ENCODE measurements at places on chromosomes 4 and X.

GRCh38 chrX:129823115-129823514 lies 20.6 kb downstream of the ZDHHC9 start:
- DNase-seq, result no peak

DNA sequence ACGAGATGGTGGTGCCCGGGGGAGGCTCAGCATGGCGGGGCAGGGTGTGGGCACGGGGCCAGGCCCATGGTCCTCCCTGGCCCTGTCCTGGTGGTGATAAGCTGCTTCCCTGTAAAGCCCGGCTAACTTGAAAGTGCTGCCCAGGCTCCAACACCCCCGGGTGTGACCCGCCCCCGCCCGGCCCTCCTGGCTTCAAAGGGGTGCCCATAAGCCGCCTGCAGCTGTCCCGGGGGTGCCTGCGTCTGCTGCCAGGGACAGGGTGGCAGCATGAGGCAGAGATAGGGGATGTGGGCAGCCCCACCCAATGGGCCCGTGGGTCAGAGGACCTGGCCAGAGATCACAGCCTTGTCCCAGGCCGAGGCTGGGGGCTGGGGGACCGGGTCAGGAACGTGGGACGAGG lies 18.1 kb downstream of the FGFRL1 start:
- DNase-seq, result no peak

DNA sequence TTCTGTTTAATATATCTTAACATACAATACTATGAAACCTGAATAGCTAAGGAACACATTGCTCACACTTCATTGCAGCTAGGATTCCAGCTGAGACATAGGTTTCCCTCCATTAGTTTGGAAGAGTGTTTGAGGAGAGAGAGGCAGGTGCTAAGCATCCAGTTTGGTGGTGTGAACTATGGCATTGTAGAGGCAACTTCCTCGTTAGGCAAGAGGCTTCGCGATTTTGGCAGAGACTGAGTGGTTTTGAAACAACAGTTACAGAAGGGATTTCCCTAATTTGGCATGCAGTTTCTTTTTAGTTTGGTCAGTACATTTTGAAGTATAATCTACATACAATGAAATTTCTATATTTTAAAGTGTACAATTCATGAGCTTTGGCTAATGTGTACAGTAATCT lies 117.1 kb upstream of the BMP3 start:
- DNase-seq, result no peak

GRCh38 chr4:146095860-146096259 lies 79.7 kb upstream of the LSM6 start:
- no peak for DNase-seq

GRCh38 chr4:185865901-185866328 lies 53.9 kb upstream of the SORBS2 start:
- peak; percentile 7 for DNase-seq

DNA sequence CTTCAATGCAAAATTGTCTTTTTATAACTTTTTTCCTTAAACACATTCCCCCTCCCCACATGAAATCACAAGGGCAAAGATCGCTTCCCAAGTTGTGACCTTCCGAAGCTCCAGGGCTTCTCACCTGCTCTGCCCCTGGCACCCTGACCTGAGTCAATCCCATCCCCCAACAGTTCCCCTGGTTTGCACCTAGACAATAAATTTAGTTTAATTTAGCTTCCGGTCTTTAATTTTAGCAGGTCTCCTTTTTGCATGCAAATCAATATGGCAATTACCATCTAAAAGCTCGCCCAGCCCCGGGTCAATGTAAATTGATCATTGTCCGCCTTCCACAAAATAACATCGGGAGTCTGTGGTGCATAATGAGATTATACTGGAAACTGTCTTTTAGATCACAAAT lies 6.8 kb downstream of the BCOR start:
- DNase-seq, result no peak

- DNase-seq, result no peak
Measured at GRCh38 chr4:3176367-3177229, 72.4 kb upstream of the MSANTD1 start.

- peak; percentile 46 for DNase-seq
Measured at GRCh38 chr4:41257257-41257901, 651 bp downstream of the UCHL1 start.

- no peak for DNase-seq
Measured at GRCh38 chrX:120459309-120459708, 9.8 kb downstream of the LAMP2 start.

- no peak for DNase-seq
Measured at GRCh38 chrX:46318551-46318950, 226.7 kb downstream of the ZNF674 start.

DNA sequence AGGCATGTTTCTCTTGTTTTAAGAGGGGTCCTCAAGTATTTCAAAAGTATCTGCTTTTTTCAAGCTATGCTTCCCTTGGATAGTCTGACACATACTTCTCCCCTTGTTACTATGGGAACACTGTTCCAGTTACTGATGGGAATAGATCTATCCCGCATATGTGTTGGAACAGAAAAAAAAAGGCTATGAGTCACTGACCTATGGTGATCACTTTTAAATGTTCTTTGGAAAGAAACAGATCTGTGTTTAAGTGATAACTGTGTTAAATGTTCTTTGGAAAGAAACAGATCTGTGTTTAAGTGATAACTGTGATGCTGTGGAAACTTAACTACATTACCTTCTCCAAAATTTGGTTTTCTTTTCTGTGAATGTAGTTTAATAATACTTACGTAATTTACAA lies 303.2 kb downstream of the TEX13C start:
- no peak for DNase-seq

GRCh38 chr4:123826896-123827295 lies 430.3 kb downstream of the SPRY1 start:
- DNase-seq, result no peak

DNA sequence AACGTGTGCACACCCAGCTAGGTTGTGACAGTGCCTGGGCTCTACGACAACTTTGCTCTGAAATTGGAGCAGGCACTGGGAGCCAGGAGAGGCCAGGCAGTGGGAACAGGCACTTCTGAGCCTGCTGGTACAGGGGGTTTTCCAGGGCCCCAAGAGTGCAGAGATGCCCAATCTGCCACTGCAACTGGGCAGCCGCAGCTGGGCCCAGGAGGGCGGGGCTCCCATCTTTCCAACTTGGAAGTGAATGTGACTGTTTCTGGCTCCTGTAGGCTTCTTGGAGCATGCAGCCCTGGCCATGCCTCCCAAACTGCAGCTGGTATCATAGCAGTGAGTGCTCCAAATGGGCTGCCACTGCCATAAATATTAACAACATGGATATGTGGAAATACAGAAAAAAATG lies 465.1 kb upstream of the PABPC4L start:
- no peak for DNase-seq

- no peak for DNase-seq
Measured at GRCh38 chrX:45196701-45197100, 4.0 kb downstream of the DIPK2B start.

DNA sequence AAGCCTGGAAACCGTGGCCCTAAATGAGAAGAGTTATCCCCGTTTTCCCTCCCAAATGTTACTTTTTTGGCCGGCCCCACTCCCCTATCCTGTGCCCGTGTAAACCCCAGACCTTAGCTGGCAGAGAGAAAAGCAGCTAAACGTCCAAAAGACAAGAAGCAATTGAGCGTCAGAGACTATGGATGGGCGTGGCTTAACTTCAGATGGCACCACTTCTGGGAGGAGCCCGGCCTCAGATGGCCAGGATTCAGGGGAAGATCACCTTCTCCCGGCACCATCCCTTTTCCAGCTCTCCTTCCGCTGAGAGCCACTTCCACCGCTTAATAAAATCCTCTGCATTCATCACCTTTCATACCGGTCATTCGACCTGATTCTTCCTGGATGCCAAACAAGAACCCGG lies 350.1 kb upstream of the PCDH7 start:
- no peak for DNase-seq

GRCh38 chr4:184439386-184439785 lies 35.0 kb downstream of the IRF2 start:
- no peak for DNase-seq

DNA sequence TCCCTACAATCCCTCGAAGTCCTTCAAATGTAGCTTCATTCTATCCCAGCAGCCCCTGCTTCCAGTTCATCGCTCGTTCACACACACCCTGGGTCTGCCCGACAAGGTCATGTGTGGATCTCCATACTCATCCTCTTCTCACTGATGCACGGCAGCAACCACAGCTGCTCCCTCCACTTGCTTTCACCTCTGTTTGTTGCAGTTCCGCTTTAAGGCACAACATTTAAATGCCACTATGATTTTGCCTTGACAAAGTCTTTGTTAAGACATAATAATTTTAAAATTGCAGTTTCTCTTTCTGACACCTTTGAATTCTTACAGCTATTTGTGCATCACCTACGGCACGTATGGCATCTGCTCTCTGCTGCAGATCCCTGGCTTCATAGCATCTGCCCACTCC lies 1.8 kb downstream of the ODAPH start:
- no peak for DNase-seq

- no peak for DNase-seq
Measured at GRCh38 chr4:103497692-103498091, 222.1 kb downstream of the TACR3 start.

GRCh38 chrX:154485150-154486051 lies 1.0 kb downstream of the UBL4A start:
- DNase-seq, result no peak

DNA sequence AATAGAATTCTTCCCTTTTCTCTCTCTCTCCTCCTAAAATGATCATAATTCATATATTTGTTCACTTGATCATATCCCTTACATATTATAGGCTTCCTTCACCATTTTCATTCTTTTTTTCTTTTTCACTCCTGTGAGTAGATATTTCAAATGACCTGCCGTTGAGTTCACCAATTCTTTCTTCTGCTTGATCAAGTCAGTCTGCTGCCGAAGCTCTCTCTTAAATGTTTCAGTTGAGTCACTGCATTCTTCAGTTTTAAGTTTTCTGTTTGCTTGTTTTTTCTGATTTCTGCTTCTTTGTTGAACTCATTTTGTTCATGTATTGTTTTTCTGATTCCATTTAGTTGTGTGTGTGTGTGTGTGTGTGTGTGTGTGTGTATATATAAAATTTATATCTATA lies 354.3 kb downstream of the GPAT3 start:
- no peak for DNase-seq

DNA sequence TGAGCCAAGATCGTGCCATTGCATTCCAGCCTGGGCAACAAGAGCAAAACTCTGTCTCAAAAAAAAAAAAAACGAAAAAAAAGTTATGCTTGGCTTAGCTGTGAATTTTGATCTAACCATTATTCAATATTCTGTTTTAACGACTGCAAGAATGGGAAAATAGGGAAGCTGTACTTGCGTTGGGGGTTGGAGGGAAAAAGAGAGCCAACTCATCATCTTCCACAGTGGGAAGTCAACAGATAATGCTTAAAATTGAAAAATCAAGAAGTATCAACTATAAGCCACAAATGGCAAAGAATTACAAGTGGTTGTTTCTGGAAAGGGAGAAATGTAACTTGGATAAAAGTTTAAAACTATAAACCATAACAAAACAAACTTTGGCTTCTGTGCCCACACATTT lies 2.9 kb downstream of the TEC start:
- DNase-seq, result no peak

DNA sequence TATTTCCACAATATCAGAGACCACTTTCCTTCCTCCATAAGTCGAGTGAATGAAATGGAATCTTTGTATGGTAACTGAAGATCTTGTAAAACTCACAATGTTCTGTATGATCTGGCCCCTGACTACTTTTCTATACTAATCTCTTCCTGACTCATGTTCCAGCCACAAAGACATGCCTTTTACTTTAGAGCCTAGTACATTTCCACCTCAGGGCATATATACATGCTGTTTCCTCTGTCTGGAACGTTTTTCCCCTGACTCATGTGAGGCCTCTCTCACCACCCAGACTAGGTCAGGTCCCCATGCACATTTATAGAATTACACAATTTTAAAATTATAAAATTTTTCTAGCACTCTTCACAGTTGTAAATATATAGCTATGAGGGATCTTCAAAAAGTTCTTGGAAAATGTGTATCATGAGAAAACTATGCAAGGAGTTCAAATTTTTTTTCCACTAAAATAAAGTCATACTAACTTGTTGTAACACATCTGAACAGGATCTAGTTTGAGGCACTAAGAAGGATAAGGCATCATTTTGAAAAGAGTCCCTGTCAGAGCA lies 208.8 kb downstream of the SH2D1A start:
- peak; percentile 65 for DNase-seq

Data from RWPE1 (cell line).